Stomach (tissue), 19 donors: ENCODE measurements at places on chromosomes 5 and 9.

DNA sequence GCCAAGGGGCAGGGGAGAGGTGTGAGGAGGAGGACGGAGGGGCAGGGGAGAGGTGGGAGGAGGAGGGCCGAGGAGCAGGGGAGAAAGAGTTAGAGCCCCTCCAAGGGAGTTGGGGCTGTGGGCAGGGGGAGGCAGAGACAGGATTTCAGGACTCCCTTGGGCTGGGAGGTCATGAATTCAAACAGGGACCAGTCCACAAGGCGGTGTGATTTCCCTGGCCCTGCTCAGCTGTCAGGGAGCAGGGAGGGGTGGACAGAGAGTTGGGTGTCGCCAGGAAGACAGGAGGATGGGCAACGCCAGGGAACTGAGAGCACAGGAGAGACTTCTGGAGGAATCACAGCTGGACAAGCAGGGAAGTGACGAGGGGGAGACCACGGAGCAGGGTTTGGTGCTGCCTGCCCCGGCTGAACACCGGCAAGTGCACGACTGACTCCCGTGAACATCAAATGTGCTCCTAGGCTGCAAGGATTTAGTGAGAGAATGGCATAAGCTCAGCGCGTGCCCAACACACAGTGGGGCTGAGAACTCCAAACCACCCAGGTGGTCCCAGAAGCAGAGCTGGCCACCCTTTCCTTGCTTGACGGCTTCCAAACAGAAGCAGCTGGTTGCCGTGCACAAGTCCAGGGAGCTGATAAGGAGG lies 17.8 kb upstream of the OLFM1 start:
- no peak for DNase-seq

DNA sequence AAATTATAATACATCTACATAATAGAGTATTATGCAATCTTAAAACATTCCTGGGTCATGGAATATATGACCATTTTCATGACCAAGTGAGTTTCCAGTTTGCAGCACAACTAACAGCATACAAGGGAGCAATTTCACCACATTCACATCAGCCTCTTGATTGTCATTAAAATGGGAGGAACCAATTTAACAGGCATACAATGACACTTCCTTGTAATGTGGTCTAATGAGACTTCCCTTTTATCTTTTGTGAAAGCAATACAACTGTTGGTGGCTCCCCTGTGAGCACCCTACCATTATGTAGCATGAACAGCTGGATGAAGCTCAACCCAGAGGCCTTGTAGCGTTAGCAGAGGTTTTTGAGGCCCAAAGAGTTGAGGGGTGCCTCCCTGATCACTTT lies 13.6 kb upstream of the TMOD1 start:
- DNase-seq = no peak

DNA sequence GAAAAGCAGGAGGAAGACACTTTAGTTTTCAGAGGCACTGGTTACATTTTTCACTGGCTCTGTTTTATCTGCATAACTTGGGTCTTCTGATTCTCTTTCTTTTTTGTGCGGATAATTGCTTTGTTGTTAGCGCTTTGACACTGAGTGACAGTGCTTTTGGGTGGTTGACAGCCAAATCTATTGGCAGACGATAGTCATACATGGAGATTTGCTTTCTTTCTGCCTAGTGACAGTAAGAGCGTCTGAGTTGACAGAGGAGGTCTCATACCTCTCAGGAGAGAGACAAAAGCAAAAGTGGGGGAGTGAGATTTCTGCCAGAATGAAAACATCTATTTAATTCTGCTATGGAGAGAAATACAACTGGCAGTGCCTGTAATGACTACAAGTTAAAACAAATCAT lies 2278.0 kb upstream of the WWC1 start:
- DNase-seq = no peak

DNA sequence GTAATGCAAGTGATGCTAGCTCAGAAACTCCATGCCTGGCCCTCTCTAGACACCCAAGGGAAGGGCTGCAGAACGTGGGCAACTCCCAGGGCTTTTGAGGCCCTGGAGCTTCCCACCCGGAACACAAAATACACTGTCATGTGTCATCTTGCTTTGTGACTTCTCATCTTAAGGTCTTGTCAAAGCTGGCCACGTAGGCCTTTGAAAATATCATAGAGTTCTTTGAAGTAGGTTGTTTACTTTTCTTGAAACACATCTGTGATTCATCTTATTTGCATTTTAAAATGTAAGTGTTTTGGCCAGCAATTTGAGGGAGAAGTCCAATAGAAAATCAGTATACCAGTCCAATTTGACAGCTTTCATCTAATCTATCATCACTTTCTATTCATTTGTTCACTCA lies 40.2 kb upstream of the PALM2AKAP2 start:
- DNase-seq = no peak

- no peak for DNase-seq
Observed at GRCh38 chr9:127316586-127317323, 52.2 kb downstream of the GARNL3 start.

- no peak for DNase-seq
Observed at GRCh38 chr5:112179290-112179689, 239.8 kb downstream of the EPB41L4A start.

- no peak for DNase-seq
Observed at GRCh38 chr5:15014809-15015208, 143.2 kb upstream of the ANKH start.

DNA sequence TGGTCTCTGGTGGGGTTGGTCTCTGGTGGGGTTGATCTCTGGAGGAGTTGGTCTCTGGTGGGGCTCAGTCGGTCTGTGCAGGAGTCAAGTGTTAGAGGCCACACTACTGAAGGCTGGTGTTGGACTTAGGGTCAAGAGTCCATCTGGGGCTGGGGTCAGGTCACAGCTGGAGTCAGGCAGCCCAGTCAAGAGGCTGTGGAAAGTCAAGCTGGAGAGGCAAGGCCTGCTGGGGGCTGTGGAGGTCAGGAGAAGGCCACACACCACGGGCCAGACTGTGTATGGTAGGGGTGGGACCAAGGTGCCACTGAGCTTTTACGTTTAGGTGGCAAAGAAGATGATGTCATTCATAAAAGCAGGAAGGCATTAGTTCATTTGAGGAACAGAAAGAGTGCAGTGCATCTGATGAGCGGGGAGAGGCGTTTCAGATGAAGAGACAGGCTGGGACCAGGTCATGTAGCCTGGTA lies 16.7 kb upstream of the CD74 start:
- DNase-seq = no peak

DNA sequence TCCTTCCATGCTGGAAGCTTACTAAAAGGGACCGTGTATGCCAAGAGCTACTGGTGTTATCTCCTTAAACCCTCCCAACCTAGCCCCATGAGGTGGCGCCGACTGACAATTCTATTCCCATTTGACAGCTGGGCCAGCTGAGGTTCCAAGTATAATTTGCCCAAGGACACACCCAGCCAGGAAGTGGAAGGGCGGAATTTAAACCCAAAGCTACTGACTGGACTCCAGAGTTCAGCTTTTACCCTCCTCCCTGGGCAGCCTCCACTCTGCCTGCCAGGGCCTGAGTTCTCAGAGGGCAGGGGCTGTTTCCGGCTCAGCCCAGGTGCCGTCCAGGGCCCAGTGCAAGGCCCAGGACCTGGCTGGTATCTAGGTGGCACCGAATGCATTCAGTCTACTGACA lies 71.8 kb downstream of the C9orf50 start:
- no peak for DNase-seq

- DNase-seq = no peak
Observed at GRCh38 chr5:109701252-109701651, 11.5 kb downstream of the MAN2A1 start.
